D721Med (cell line): ENCODE measurements at places on chromosomes 13 and 19.

DNA sequence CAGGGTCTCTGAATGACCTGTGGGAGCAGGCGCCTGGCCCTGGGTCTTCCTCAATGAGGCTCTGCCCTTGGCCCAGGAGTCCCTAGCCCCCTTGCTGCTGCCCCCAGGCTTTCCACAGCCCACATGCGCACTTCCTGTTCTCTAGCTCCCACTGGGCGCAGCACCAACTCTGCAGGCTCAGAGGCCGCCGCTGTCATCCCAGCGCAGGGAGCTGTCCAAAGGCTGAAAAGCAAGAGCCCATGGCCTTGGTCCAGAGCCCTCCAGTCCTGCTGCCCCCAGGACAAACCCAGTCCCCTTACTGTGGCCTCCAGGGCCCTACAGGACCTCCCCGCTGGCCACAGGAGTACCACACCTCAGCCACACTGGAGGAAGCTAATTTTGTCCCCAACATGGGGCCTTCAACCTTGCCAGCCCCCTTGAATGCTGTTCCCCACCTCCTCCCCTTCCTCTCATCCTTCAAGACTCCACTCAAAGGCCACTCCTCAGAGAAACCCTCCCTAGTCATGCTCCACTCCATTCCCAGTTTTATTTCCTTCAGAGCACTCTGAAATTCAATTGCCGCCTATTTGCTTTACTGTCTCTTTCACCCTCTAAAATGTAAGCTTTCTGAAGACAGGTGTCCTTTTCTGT lies 8.0 kb upstream of the POU2F2 start:
- no peak for DNase-seq

DNA sequence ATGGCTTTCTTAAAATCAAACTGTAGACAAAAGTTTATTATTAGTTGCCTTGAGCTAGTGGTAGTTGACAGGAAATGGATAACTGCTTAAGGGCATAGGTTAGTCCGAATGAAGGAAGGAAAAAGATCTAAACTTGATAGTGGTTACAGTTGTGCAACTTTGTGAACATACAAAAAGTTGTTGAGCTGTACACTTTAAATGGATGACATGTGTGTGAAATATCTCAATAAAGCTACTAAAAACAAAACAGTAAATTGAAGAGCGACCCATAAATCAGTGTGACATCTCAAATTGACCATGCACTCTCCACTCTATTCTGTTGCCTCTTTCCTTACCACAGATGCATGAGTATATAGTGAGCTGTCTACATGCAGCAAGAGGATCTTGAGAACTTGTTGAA lies 1757.8 kb downstream of the PCDH9 start:
- no peak for DNase-seq

GRCh38 chr13:111281751-111282311 lies 38.6 kb upstream of the TEX29 start:
- DNase-seq = no peak

DNA sequence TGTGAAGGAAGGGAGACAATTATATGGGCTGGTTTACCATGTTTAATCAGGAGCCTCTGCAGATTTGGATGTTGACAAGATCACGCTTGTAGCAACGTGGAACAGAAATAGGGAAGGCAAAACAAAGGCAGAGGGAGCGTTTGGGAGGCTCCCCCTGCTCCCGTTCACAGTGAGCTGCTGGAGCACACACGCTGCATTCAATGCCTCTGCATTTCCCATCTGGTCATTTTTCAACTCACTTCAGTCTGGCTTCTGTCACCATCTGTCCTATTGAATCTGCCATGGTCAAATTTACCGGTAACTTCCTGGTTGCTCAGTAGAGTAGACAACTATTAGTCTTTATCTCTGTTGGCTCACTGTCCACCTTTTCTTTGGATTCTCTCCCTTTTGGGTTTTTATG lies 91.0 kb downstream of the NHLRC3 start:
- DNase-seq = no peak

- DNase-seq = no peak
Observed at GRCh38 chr19:23118400-23118799, 1.6 kb downstream of the ZNF730 start.

DNA sequence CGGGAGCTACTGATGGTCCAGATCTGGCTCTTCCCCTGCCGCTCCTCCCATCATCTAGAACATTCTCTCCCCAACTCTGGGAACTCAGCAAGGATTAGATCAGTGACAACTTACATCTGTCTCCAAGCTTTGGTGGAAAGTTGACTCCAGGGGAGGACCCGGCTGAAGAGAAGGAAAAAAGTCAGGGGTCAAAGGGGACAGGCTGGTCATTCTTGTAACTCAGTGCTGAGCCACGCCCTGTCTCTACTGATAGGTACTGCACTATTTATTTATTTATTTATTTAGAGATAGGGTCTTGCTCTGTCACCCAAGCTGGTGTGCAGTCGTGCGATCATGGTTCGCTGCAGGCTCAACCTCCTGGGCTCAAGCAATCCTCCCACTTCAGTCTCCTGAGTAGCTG lies 14.3 kb downstream of the PLEKHA4 start:
- DNase-seq = no peak

GRCh38 chr13:113965968-113966884 lies 7.7 kb downstream of the C13orf46 start:
- no peak for DNase-seq

GRCh38 chr13:95234242-95234641 lies 67.0 kb downstream of the ABCC4 start:
- DNase-seq = no peak

DNA sequence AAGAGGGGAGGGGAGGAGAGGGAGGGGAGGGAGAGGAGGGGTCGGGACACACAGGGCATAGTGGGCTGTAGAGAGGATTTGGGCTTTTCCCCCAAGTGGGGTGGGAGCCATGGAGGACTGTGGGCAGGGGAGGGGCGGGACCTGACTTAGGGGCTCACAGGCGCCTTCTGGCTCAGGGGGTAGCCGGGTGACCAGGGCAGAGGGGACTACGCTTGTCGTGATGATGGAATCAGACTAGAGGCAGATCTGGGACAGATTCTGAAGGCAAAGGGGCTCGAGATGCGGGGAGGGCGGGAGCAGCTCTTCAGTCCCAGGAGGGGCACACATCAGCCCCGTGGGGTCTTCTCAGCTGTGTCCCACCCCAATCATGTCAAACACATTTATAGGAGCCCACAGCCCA lies 13.5 kb downstream of the NDUFA11 start:
- no peak for DNase-seq

GRCh38 chr13:34361560-34361959 lies 543.6 kb downstream of the RFC3 start:
- DNase-seq = no peak

GRCh38 chr13:100828226-100828625 lies 153.6 kb upstream of the TMTC4 start:
- DNase-seq = no peak
